Activated naive CD8-positive, alpha-beta T cell treated with anti-CD3 and anti-CD28 coated beads, Interleukin-2, amount 50 U/mL, for 24 hours (primary cell): ENCODE measurements at places on chromosomes 3 and 15.

- DNase-seq = no peak
These were observed 111.6 kb downstream of the FEZF2 start for GRCh38 chr3:62261736-62262135.

GRCh38 chr3:11306817-11307589 lies 34.8 kb downstream of the ATG7 start:
- DNase-seq = no peak

- no peak for DNase-seq
These were observed 8.3 kb downstream of the CA12 start for GRCh38 chr15:63373330-63373729.

GRCh38 chr3:102059145-102059943 lies 210.0 kb downstream of the NFKBIZ start:
- DNase-seq = peak; percentile 16

DNA sequence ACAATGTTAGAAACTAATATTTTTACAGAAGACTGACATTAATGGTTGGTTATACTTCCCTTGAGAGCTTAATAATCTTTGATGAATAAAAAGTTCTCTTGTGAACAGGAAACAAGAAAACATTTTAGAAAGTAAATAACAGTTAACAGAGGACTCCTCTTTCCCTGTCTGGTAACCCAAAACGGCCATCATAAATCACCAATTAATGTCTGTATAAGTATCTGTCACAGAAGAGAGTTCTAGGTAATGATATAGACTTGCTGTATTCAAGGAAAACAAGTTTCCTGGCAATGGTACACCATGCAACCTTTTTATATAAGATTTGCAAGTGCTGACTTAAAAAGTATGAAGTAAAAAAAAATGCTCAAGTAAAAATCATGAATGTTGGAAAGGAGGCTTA lies 426.7 kb downstream of the SOX2 start:
- DNase-seq = no peak

- DNase-seq = no peak
These were observed 54.7 kb downstream of the FAM174B start for GRCh38 chr15:92600856-92601255.

DNA sequence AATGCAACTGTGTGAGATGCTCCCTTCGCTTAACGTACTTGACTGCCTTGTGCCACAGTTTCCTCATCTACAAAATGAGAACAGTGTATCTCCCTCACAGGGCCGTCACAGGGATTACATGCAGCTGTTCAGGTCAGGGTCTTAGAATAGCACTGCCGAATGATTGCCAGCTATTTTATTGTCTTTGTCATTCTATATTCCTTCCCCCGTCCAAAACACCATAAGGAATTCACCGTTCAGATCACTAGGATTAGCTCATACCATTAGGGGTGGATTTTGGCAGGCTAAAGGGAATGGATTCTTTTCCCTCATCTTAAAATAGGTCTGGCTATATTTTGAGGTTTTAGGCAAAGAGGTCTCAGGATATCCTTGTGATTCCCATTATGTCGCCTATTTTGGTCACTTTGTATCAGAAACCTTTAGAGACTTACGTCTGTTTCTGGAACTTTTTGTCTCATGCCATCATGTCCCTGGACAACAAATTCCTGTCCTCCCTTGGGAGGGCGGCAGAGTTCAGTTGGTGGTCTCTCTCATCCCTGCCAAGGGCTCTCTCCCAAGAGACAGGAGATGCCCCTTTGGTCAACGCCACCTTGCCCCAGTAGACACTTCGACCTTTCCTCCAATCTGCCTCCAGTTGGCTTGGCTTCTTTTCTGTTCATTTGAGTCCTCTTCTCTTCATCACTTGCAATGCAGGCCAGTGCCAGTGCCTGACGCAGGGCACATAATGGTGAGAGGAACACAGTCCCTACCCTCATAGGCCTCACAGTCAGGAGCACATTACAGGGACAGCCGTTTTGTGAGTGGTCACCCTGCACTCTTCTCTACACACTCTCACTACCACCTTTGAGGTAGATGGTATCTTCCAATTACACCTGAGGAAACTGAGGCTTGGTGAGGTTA lies 171.6 kb upstream of the BHLHE40 start:
- DNase-seq = no peak

DNA sequence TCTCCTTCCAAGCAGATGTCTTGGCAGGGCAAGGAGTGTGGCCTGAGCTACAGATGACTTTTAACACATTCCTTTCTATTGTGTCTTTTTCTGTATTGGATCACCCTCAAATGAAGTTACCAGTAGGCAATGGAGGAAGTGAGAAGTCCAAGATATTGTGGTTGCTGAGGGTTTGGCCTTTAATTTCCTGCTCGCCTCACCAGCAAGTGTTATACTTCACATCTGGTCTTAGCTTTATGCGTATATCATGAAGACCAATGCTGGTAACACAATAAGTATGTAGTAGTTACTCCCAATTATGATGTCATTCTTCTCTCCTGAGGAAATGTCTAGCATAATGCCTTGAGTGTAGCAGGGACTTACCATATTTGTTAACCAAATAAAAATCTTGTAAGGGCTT lies 179.9 kb downstream of the ZIC1 start:
- DNase-seq = no peak

DNA sequence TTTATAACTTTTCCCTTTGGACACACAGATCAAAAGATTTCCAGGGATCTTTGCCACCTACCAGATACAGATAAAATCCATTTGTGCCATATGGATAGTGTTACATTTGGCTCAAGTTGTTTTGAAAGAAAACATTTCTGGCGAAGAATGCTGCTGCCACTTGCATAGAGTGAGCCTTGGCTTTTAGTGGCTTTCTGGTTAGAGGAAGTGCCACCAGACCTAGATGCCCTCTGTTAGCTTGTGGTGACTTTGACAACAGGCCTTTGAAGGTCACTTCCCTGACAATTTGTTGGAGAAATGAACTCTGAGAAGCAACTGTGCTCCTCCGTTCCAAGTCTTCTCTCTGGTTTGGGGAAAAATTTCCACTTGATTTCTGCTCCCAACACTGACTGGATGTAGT lies 158.0 kb downstream of the CHST2 start:
- no peak for DNase-seq

- DNase-seq = no peak
These were observed 159.6 kb downstream of the GREM1 start for GRCh38 chr15:32877252-32878019.

DNA sequence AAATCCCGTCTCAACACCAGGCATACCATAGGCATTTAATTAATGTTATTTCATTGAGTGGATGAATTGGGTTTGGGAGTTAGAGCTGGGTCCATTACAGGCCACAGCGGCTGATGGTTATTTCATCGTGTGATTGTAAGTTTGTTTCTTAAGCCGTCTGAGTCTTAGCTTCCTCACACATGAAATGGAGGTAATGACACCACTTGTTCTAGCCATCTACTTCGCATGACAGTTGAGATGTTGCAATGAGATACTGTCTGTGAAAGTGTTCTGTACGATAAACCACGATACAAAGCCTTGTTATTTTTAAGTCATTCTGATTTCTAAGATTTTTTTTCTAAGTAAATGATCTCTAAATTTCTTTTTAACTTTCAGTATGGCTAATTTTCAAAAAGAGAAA lies 8.6 kb upstream of the TP63 start:
- DNase-seq = no peak

GRCh38 chr15:71291723-71292122 lies 176.5 kb downstream of the THSD4 start:
- no peak for DNase-seq

- no peak for DNase-seq
These were observed 50.2 kb upstream of the GMNC start for GRCh38 chr3:190912736-190913135.

DNA sequence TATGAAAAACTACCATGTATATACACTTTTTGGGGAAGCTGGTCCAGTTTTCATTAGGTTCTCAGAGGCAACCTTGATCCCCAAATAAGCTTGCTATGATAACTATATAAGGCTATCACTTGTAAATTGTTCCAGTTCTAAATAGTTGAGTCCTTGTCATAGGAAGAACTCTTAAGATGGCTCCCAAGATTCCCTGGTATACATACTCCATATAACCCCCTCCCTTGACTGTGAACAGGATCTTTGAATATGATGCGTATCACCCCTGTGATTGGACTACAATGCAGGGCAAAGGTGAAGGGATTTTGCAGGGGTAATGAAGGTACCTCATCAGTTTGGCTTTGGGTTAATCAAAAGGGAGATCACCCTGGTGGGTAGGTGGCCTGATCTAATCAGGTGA lies 48.6 kb upstream of the TRIM59 start:
- DNase-seq = no peak

GRCh38 chr3:20406611-20407011 lies 220.6 kb upstream of the SGO1 start:
- no peak for DNase-seq

GRCh38 chr15:101121511-101122090 lies 130.2 kb downstream of the CHSY1 start:
- peak; percentile 59 for DNase-seq

DNA sequence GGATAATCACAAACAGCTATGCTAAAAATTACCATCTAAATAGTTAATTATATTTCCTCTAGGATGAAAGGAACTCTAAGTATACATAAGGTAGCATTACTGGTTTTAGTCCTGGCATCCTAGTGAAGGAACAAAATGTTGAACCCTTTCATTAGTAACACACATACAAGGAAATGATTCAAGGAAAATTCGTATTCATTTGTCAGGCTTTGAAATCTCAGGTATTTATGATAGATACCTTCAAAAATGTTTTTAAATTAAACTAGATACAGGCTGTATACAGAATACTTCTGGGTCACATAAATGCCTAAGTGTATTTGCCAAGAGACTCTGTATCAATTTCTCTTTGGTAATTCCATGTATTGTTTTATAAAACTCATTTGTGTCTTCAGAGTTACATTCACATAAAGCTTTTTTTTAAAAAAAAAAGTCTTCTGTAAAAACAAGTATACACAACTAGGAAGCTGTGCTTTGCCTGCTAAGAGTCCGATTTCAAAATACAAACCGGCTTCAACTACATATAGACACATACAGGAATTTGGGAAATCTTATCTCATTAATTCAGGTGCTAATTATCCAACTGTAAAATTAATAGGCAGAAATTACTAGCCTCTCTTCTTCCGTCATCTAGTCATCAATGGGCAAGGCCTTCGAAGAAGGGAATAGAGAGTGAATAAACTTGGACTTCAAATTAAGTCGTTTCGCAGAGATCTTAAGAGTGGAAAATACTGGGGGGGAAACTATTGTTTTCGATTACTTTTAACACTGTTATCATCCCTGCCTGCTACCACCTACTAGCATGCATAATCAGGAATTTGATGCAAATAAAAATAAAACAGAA lies 1.3 kb downstream of the SECISBP2L start:
- no peak for DNase-seq

- DNase-seq = no peak
These were observed 89.2 kb downstream of the RBPMS2 start for GRCh38 chr15:64686130-64686735.

DNA sequence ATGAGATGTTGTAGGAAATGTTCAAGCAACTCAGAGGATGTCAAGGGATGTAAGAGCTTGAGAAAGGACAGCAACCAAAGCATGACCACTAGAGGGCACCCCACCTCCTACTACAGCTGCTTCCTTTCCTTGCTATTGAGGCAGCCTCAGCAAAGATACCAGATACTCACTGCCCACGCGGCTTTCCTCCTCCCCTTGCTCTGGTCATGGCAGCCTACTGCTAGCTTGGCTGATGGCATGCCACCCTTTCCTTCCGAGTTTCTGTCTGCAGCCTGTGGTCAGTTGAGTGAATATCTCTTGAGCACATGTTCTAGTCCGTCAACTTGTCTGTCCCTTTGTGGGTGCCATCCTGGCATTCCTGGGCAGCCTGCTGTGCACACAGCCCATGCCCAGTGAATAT lies 4.4 kb upstream of the CXCR6 start:
- peak; percentile 87 for DNase-seq

GRCh38 chr3:70064194-70064779 lies 64.8 kb downstream of the SAMMSON start:
- peak; percentile 3 for DNase-seq

DNA sequence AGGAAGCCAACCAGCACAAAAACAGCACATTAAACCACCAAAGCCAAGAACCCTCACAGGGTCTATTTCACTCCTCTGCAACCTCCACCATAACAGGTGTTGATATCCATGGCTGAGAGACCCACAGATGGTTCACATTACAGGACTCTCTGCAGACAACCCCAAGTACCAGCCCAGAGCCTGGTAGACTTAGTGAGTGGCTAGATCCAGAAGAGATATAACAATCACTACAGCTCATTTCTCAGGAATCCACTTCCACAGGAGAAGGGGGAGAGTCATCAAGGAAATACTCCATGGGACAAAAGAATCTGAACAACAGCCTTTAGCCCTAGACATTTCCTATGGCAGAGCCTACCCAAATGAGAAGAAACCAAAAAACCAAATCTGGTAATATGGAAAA lies 168.1 kb upstream of the CD96 start:
- no peak for DNase-seq

GRCh38 chr3:10933805-10934481 lies 58.6 kb upstream of the SLC6A1 start:
- DNase-seq = no peak

GRCh38 chr3:179840985-179841384 lies 188.1 kb downstream of the USP13 start:
- no peak for DNase-seq

GRCh38 chr15:100887211-100887913 lies 7.7 kb downstream of the ALDH1A3 start:
- DNase-seq = no peak

- no peak for DNase-seq
These were observed 87.6 kb upstream of the SOX2 start for GRCh38 chr3:181623924-181624694.

GRCh38 chr15:100338971-100339444 lies 2.8 kb downstream of the ADAMTS17 start:
- peak; percentile 53 for DNase-seq

GRCh38 chr3:107661447-107662123 lies 138.8 kb downstream of the BBX start:
- DNase-seq = no peak

GRCh38 chr3:188348435-188349244 lies 194.7 kb downstream of the LPP start:
- DNase-seq = no peak

- DNase-seq = no peak
These were observed 4.2 kb downstream of the RARRES1 start for GRCh38 chr3:158728061-158728377.

- DNase-seq = no peak
These were observed 36.6 kb downstream of the TM4SF4 start for GRCh38 chr3:149511040-149511626.

GRCh38 chr3:115518100-115518852 lies 105.0 kb upstream of the GAP43 start:
- no peak for DNase-seq

DNA sequence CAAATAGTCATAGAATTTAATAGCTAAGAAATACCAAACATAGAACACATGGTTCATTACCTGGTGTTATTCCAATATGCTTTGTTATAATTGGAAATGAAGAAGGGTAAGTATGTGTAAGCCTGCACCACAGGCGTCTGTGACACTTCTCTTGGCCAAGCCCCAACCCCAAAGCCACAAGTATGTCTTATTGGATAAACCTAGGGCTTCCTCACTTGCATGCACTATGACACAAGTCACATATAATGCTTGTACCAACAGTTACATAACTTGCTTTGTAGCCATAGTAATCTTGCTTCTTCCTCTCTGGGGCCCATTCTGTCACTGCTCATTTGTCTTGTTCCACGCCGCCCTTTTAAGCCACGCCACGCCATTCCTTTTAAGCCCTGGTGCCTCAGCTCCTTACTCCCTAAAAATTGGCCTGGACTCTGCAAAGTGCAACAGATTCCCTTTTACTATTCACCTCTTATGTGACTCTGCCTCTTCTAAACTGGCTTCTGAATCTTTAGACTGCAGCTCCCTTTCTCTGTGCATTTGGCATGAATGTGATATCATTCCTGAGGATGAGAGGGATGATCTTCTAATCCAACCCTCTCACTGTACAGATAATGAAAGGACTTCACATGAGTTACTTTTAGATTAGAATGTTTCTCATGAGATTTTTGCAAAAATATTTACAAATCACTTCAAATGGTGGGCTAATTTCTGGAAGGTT lies 48.1 kb upstream of the EPHA3 start:
- no peak for DNase-seq
